ENCODE measurements at places on chromosomes 16 and 17.

GRCh38 chr17:67994817-67995569, 1.3 kb downstream of the C17orf58 start:
- no peak for DNase-seq

GRCh38 chr16:87851141-87851587, 18.1 kb downstream of the SLC7A5 start:
- no peak for DNase-seq

DNA sequence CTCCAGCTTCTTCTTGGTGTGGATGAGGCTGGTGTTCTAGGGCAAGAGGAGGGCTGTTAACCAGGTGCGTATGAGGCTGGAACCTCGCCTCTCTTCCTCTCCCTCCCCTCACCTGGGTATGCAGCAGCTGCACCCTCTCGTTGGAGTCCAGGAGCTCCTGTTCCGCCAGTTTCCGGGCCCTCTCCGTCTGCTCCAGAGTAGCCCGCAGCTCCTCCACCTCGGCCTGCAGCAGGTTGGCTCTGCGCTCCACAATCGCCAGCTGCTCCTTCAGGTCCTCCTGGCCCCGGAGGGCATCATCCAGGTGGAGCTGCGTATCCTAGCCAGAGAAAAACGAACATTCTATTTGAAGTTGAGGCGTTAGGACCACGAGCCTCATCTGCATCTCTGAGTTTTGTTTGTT, 25.4 kb downstream of the MYH3 start:
- no peak for DNase-seq

DNA sequence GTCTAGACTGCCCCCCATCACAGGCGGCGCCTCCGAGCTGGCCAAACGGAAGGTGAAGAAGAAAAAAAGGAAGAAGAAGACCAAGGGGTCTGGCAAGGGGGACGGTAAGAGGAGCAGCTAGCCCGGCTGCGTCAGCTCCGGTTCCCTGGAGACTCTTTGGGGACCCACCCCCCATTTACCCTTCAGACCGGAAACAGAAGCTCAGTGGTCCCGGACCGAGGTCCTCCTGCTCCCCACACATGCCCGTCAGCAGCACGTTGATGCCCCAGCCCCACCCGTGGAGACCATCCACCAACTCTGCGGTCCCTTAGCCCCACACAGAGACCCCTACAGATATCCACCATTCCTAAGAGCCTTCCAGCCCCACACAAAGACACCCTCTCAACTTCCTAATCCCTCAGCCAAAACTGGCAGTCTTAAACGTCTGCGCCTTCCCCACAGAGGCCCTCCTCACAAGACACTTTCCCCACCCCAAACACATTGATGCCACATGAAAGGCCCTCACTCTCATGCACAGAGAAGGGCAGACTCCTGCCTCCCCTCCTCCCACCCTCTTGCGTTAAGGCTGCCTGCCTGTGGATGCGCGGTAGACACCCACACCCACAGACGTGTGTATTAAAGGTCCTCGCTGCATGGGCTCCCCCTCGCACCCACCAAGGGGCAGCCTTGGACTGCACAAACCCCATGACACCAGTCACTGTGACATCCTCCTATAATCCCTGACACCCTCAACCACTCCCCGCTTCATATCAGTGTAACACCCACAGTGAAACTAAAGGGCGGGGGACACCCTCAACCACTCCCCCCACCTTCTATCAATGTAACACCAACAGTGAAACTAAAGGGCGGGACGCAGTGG, 58.2 kb upstream of the RPH3AL start:
- no peak for DNase-seq

GRCh38 chr16:75311383-75311938, 60.0 kb upstream of the BCAR1 start:
- no peak for DNase-seq

- DNase-seq, result no peak
These were observed 10.4 kb downstream of the NHERF1 start for GRCh38 chr17:74758848-74759168.

DNA sequence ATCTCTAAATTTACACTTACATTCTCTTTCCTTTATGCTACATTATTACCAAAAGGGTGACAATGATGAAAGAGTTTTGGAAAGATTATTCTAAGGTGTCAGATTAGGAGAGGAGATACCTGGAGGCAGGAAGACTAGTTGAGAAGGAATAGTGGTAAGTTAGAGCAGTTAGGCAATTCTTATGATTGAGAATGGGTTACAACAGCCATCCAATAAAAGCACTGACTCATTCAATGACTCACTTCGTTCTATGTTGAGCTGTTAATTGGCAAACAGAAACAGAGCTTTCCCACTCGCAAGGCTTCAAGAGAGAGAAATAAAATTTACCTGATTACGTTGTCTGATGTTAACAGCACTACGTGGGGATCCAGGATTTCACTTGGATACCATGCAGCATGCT, 5.8 kb downstream of the NUP88 start:
- no peak for DNase-seq

DNA sequence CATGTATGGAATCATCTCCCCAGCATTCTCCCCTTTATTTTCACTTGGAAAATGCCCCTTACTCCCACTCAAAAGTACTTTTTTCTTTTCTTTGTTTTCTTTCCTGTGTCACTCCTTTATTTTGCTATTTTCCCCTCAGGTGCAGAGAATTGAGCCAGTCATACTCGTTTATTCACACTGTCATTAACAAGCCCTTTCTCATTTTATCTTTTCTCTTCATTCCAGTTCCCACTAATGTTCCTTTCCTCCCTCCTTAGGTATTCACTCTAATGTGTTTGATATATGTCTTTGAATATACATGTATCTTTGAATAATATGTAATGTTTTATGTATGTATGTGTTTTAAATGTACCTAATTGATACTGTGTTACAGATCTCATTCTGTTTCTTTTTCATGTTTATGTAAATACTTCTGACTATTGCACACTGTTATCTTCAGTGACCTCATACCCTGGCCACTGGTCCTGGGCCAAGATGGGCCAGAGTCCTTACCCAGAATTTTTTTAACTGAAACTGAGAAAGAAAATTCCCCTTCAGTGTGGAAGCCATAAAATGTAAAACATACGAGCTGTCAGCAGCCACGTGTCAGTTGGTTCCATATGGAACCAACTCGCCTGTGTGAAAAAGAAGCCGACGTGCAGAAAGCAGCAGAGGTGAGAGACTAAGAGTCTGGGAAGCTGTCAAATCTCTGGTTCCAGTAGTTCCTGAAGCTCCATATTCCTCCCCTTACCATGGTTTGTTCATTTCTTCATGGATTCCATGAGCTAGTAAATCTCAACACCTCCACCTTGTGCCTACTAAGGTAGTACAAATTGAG, 5.8 kb downstream of the SRR start:
- no peak for DNase-seq

- no peak for DNase-seq
These were observed 20.8 kb upstream of the CLEC18C start for GRCh38 chr16:70152578-70153302.

DNA sequence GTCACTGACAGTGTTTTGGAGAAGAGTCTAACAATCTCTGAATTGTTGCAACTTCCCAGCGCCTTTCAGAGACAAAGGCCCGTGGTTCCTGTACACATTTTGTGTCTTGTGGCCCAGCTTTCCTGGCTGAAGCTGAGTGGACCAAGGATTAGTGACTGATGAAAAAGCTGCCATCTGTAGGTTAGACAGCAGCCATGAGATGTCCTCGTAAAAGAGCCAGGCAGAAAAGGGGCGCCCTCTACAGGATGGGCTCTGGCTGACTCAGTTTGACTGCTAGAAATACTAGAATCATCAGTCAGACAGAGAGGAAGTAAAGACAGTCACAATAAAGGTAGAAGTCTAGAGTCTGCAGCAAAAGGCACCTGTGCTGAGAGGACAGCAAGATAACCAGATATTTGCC, 26.5 kb upstream of the NF1 start:
- DNase-seq, result no peak

GRCh38 chr17:44005527-44006271, 1.3 kb downstream of the NAGS start:
- DNase-seq, result no peak

DNA sequence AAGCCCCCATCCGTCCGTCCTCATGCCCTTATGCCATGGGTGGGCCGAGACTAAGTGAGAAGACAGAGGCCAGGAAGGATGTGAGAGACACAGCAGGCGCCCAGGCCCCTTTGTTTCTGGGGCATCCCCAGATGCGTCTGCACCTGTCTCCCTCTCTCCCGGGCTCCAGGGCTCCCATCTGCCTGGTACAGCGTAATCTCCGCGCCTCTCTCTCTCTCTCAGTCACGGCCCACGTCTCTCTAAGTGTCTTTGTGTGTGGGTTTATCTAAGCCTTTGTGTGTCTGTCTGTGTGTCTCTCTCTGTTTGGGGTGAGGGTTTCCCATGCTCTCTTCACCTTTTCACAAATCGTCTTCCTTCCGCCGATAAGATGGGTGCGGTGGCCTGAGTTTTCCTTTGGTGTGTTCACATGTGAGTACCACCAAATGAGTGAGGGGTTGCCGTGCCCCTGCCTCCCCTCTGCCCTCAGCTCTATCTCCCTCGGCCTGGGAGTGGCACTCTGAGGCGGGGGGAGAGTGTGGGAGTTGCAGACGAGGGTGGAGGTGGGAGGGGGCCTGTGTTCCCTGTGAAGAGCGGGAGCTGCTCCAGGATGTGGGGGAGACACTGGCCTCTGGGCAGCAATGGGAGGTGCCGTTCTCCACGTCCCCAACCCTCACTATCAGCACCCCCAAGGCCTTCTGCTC, 25.8 kb upstream of the ABCC3 start:
- no peak for DNase-seq
